CD4-positive, alpha-beta T cell treated with Interleukin-4 for 4 hours (primary cell): ENCODE measurements at places on chromosomes 4 and X.

DNA sequence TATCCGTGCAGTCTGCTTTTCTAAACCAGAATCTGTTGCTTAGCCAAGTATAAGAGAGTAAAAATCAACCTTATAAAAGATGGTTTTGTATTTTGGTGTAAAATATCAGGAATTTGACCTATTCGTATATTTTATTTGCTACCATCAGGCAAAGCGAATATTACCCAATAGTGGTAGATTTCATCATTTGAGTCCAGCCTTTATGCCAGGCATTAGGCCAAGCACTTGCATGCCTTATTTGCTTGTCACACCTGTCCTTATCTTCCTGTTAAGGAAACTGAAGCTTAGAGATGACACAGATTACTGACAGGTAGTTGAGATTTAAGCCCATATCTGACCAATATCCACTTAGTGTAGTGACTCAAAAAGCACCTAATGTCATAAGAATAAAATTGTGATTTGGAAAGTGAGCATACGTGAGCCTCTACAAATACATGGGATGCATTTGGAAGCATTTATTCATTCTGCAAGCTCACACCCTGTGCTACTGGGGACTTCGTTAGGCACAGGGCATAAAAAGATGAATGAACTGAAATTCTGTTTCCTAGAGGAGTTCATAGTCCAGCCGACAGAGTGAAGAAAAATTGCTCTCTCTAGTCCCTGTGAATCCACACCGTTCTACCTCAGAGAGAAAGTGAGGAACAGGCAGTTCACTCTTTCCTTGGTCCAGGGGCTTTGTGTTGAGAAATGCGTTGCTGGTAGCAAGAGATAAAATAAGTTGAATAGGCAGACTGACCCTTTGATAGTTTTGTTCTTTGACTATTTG is 2.3 kb upstream of the RNF212 start:
- no peak for DNase-seq

GRCh38 chrX:38857736-38858523 is 56.7 kb downstream of the MID1IP1 start:
- no peak for DNase-seq

- no peak for DNase-seq
Observed at GRCh38 chrX:77918568-77918967, 8.1 kb downstream of the ATP7A start.

DNA sequence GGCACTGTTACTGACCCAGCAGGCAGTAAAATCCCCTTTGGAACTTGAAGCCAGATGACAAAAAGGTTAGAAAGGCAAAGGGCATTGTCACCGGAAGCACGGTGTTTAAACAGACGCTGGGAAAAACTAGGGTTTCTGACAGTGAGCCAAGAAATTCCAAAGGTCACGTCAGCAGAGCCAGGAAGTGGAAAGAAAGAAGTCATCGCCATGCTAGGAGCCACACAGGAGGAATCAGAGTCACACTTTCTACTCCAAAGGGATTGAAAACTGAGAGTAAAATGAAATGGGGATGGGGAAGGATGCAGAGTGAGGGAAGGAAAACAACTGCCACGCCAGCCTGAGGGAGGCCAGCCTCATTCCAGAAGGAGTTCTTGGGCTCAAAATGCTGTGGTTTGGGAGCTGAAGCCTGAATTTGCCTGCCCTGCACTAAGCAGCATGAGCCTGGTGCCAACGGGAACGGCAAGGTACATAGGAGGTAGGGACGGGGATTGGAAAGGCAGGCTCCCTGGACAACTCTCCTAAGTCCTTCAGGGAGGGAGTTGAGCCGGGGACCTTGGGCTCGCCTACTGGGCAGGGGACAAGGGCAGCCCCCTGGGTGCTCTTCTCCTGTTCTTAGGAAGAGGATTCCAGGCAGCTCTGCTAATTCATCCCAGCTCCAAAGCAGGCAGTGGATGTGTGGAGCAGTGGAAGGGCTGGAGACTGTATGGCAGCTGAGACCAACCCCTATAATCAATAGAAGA is 66.8 kb downstream of the SOWAHB start:
- no peak for DNase-seq

DNA sequence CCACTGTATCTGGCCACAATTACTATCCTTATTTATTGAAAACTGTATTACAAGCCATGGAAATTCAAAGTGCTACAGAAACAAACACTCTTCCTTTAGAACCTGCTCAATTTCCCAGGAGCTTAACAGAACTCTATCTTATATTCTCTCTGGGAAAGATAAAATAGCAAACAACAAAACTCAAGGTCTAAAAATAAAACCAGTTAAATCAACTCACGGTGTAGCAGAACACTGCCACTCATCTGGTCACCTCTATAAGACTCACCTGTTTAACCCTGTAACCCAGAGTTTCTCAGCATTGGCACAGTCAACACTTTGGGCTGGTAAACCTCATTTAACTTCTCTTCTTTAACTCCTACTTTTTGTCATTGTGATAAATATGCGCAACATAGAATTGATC is 348.9 kb downstream of the DCHS2 start:
- DNase-seq = no peak

- no peak for DNase-seq
Observed at GRCh38 chr4:71692198-71692597, 91.7 kb downstream of the GC start.

- DNase-seq = no peak
Observed at GRCh38 chr4:123941306-123941705, 544.7 kb downstream of the SPRY1 start.

- DNase-seq = no peak
Observed at GRCh38 chr4:129387666-129388065, 291.7 kb downstream of the C4orf33 start.

DNA sequence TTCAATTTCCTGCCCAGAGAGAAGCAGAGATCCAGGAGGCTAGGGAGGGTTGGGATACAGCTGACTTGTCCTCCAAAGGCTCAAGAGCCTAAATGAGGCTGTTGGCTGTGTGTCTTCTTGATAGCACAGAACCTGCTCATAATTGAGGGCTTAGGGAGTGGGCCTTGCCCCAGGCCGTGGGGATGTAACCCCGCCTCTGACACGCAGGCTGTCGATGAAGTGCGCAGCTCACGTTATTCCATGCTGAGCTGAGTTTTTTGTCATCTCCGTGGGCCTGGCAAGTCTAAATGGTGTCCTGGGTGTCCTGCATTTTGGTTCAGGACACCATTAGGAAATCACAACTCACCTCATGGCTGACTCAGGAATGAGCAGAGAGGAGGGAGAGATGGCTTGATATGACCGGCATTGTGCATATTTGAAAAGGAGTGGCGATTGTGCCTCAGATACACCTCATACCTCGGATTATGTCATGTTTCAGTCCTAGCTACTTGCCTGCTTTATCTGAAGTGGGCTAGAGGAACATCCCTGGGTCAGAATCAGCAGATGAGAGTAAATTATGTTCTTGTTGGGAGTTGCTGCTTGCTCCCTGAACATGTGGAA is 43.7 kb downstream of the FHDC1 start:
- DNase-seq = no peak

DNA sequence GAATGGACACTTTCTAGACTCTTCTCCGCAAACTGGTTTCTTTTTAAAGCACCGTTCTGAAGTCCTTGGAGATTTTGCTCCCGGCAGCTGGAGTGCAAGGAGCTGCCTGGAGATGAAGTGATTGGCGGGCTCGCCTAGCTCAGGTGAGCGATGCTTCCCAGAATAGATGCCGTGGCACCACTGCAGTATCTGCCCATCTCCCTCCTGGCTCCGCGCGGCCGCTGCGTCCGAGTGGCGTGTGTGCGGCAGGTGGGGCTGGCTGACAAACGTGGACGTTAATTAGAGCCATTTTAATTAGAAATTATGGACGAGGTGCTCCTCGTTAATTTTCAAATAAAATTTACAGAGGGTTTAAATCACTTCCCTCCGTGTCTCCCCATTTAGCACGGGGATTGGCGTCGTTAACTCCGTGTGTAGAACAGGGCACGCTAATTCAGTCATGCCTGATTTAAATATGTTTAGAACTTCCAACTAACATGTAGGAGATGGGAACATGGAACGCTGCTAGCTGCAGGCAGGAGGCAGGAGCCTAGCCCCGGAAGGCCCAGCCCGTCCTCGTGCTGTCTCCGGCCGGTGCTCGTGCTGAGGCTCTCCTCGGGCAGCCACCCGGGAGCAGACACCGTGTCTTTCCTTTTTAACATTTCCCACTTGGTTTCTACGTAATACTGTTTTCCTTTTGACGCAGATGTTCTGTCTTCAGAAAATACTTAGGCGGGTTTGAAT is 11.6 kb downstream of the UVSSA start:
- no peak for DNase-seq

DNA sequence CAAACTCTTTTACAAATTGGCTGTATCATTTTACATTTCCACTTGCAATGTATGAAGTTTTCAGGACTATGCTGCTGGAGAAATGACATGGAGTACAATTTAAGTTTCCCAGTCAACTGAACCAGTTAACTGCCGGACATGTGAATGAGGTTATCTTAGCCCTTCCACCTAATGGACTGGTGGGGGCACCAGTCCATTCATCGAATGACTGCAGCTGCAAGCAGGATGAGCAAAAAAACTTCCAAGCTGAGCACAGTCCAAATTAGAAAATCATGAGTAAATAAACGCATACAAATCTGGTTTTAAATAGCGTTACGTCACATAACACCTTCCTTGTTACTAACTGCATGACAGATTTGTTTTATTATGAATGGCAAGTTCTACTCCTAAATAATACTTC is 1131.5 kb downstream of the PCDH18 start:
- DNase-seq = no peak

DNA sequence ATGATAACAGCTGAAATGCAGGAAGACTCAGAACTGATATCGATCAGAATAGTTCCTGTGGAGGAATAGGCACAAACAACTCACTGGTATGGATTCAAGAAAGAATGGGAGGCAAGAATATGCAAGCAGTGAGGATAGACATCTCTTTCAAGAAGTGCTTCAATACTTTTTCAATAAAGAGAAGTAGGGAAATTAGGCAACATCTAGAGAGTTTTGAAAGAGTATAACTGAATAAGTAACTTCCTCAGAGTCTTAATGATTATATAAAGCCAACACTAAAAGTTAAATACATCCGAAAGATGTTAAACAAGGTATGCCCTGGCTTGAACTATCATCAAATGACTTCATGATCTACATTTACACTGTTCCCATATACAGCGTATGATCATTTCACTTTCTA is 1443.0 kb downstream of the PCDH7 start:
- DNase-seq = no peak
